ENCODE measurements at places on chromosomes 3 and 15.

GRCh38 chr15:87736891-87737389 is 519.6 kb downstream of the NTRK3 start:
- DNase-seq, result no peak

GRCh38 chr3:155210736-155211135 is 82.7 kb downstream of the STRIT1 start:
- DNase-seq, result no peak

- DNase-seq, result no peak
These were observed 23.2 kb downstream of the CYP8B1 start for GRCh38 chr3:42852441-42852840.

DNA sequence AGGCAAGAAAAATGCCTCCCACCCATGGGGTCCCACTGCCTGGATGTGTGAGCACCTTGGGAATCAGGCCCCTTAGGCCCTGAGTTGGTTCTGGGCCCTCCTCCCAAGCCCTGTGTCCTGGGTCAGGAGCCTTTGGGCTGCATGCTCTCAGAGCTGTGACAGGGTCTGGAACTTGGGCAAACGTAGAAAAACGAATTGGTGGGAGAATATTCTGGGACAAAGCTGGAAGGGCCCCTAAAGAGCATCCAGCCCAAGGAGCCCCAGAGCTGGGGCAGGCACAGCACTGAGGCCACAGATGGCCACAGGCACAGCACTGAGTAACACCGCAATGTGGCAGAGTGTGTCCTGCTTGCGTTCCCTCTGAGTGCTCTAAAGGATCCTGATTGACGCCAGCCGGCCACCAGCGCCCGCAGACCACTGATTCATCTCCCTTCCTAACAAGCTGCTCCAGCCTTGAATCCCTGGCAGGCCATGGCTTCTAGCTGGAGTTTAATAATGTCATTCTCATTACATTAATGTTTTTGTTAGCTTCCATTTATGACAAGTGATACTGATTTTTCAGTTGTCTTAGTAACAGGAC is 18.6 kb upstream of the SEC13 start:
- no peak for DNase-seq

DNA sequence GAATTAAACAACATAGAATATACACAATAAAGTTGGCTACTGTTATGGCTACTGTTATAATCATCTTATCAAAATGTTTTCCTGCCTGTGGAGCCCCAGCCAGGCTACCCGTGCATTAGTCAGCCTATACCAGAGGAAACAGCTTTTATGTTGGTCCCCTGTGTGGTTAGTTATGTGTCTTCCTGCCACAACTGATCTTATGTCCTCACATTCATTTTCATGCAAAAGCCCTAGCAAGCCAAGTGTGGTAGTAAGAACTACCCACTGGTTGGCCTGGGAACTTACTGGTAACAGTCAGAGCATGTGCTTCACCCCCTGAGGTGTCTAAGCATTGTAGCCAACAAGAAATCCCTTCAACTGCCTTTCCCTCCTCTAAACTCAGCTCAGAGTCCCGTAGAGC is 21.8 kb downstream of the MGLL start:
- DNase-seq, result no peak

DNA sequence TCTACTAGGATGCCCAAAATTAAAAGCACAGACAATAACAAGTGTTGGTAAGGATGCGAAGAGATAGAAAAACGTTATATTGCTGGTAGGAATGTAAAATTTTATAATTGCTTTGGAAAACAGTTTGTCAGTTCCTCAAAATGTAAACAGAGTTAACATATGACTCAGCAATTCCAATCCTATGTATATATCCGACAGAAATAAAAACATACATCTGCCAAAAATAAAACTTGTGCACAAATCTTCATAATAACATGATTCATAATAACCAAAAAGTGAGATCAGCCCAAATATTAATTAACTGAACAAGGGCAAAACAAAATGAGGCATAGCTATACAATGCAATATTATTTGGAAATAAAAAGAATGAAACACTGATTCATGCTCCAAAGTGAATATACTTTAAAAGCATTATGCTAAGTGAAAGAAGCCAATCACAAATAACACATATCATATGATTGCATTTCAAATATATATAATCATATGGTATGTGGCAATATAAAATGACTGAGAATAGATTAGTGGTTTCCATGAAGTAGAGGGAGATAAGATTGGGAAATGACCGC is 609.3 kb downstream of the IGSF11 start:
- no peak for DNase-seq

GRCh38 chr3:14451844-14452739 is 49.7 kb downstream of the SLC6A6 start:
- no peak for DNase-seq

DNA sequence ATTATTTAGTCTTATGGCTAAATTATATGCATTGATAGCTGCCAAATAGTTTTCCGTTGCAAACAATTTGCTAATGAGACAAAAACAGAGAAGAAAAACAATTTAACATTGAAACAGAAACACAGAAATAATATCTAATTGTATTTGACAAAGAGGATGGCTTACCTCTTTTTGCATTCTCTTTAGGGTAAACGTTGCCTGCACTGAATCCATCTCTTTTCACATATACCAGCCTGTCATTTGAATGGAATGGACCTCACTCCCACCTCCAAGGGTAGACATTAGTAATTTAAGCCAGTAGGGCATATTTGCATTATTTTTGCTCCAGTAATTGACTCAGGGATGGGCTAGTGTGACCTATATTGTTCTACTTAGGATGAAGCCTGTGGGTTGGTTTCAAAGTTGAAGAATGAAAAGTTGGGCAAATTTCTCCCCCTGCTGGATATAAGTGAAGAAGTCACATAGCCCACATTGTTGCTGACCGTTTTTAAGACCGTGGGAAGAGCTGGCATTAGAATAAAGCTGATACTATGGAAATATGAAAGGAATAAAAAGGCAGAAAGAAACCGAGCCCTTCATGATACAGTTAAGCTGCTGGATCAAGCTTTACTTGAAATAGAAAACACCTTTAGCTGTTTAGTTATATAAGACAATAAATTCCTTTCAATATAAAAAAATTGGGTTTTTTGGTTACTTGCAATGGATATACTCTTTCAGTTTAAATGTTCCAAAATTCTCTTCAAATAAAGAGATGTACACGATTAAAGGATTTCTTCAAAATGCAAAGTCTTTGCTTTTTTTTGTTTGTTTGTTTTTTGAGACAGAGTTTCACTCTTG is 26.9 kb downstream of the PIERCE2 start:
- DNase-seq, result no peak

GRCh38 chr15:82807920-82808633 is 1.4 kb upstream of the WHAMM start:
- DNase-seq, result no peak

DNA sequence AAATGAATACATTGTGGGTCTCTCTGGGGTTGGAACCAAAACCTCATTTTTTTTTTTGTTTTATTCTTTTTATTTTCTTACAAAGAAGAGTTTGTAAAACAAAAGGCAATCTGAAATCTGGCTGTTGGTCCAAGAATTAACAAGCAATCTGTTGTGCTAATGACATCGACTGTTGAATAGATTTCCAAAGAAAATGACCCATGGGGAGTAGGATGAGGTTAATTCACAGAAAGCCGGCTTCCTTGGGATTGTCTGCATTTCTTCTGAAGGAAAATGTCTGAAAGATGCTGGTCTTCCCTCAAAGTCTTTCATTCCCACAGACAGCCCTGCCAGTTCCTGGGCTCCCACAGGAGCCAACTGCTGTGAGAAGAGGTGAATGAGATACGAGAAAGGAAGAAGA is 92.9 kb downstream of the LRRC3B start:
- DNase-seq, result no peak

GRCh38 chr3:163601426-163601825 is 1476.9 kb downstream of the SI start:
- DNase-seq, result no peak

DNA sequence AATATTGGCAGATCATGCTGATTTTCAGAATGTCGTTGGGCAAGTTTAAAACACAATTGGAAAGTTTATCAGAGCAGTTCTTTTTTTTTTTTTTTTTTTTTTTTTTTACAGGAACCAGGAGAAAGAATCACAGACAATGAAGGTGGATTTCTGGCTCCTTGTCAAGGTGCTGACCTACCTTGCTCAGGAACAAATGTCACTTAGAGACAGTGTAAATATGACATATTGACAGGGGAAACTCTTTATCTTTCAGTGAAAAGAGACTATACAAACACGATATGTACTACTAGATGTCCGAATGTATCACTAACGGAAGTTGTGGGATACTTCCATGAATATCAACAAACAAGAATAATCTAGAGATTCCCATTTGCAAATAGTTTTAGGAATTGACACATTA is 237.3 kb downstream of the FMN1 start:
- DNase-seq, result no peak

DNA sequence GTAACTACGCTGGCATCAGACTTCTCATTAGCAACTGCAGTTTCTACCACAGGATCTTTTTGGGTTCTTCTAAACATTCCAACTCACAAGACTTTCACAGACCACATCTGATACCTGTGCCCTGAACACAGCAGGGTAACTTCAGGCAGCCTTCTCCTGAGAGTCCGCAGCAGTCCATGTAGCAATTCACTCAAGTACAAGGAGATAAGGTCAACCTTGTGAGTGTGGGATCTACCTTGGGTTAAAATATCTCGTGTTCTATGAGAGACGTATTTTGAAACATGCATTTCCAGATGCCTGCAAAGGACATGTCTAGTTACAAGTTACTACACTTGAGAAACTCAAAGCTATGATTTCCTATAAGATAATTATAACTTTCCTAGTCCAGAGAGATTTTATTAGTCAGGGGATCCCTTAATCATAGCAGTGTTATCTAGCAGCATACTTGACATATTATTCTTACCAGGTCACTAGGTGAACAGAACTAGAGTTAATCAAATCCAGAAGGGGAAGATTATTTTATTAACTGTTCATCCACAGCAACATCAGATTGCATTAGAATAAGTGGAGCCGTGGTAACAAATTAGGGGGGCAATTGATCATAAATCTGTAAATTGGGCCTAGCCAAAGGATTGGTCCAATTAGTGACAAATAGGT is 66.4 kb downstream of the ASTE1 start:
- DNase-seq, result no peak

DNA sequence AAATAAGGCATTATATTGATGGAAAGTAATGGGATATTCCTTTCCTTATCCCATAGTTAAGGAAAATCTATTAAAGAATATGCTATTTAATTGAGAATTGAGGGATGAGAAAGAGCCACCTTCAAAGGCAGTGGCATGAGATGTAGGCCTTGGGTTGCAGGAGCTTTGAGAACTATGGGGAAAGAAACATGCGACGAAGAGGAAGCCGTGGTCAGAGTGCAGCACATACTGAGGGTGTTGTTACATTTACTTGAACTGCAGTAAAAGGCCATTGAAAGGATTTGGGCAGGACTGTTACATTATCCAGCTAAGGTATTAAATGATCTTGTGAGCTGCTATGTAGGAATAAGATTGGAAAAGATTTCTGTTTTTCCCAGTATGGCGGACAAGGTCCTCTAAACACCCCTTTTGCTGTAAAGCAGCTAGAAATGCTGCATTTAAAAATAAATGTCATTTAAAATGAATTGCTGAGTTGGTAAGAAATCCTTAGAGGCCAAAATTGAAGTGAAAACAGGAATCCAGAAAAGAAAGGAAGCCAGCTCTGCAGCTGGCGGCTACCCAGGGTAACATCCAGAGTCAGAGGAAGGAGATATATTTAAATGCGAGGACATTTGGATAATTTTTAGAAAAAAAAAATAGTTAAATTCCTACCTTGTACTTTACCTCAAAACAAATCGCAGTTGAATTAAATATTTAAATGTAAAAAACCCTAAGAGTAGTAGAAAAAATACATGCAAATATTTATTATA is 61.7 kb downstream of the IL1RAP start:
- DNase-seq, result no peak

DNA sequence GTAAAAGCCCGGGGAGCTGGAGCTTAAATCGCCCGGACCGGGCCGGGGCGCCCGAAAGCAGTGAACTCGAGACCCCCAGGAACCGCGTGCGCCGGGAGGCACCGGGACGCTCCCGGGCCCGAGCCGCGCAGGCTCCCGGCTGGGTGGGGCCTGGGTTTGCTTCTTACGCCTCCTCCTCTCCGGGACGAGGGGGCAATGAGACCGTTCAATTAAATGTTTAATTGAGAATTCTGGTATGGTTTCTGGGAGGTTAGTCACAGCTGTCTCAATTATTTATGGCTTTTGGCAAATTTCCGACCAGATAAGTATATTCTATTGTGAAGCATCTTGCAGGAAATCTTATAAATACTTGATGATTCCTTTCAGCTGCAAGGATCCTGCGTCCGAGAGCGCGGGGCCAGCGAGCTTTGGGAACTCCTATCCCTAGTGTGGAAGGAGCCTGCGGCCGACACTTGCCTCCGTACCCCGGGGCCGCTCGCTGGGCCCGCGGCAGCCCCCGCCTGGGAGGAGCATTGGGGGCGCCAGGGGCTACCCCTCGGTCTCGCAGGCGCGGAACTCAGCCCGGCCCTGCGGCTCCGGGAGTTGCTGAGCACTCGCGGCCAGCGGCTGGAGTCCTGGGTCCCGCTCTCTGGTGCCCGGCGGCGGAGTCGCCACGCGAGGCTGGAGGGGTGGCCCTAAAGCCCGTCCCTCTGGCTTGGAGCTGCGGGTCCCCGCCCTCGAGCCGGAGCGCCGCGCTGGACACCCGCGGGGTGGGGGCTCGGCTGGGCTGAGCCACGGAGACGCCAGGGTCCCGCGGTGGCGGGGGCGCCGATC is 10.3 kb downstream of the ISL2 start:
- DNase-seq, result no peak

DNA sequence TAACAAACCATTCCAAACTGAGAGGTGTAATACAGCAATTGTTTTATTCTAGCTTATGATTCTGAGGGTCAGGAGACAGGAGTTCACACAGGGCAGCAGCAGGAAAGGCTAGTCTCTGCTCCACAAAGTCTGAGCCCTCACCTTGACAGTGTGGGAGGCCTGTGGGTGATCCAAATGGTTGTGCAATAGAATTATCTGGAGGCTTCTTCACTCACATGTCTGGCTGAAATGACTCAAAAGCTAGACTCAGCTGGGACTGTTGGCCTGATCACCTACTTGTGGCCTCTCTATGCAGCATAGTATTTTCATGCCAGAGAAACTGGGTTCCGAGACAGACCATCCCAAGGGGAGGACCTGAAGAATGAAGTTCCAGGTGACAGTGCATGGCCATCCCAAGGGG is 233.9 kb upstream of the UBE2E2 start:
- DNase-seq, result no peak

DNA sequence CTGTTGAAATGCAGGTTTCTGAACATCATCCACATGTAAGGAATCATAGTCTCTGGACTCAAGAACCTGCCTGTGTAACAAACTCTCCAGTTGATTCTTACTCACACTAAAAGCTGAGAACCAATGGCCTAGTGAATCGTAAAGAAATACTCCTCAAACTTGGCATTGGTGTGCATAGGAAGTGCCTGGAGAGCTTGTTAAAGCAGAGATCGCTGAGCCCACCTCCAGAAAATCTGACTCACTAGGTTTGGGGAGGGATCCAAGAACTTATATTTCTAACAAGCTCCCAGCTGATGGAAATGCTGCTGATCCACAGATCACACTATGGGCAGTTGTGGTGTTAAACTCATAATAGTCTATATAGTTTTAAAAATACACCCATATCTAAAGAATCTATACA is 55.8 kb upstream of the LMCD1 start:
- DNase-seq, result no peak

- DNase-seq, result peak; percentile 4
These were observed 229.8 kb downstream of the NFKBIZ start for GRCh38 chr3:102078854-102079808.
